ENCODE measurements at places on chromosomes 6 and 20.

- DNase-seq: no peak
These were observed 33.1 kb upstream of the LCA5 start for GRCh38 chr6:79570129-79571029.

- DNase-seq: no peak
These were observed 553.5 kb downstream of the HACE1 start for GRCh38 chr6:104306211-104306610.

DNA sequence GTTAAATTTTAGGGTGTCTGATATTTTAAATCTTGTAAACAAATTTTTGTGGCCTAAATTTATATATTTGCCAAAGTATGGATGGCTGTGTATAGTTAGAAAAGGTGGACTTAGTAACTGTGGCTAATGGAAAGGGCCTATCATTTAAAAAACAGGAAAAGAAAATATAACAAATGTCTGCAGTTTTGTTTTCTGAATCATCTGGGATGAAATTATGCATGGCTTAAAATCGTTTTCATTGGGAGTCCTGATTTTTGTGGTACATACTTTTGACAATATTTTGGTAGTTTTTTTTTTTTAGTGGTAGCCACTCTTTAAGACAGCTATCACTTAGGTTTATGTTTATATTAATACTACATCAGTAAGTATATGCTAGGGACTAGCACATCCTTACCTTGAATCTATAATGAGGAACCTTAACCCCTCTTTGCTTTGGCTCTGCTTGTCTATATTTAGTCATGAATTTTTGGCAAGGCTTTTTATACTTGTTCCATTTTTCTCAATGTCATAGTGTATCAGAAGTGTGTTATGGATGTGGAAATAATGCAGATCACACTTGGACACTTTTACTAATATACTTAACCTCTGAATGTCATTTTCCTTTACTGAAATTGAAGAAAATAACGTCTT lies 5.6 kb downstream of the ARID1B start:
- DNase-seq: no peak

DNA sequence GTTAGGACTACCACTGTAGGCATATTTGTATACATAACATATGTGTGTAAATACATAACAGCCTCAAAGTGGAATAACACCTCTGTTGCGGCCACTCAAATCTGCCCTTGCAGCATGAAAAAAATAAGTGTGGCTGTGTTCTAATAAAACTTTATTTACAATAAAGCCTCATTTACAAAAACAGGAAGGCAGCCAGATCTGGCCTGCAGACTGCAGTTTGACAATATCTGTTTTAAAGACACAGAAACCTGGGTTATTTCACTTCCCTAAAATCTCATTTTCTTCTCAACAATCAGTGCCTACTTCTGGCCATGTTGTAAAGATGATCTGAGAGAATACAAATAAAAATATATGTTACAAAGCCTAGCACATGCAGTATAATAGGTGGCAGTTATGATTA lies 53.9 kb upstream of the SCML4 start:
- no peak for DNase-seq

DNA sequence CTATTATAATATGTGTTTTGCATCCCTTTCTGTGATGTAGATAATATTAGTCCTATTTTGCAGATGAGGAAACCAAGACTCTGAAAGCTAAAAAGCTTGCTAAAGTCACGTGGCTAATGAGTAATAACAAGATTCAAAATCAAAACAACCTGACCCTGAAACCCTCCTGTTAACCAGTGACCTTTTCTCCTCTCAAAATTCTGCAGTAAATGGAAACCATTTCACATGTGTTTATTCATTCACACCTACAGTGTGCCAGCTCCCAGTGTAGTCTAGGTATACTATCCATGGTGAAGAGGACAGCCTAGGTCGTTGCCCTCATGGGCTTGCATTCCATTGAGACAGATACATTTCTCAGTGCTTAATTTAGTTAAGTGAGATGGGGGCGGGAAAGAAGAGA lies 30.6 kb upstream of the PHACTR2 start:
- DNase-seq: no peak

DNA sequence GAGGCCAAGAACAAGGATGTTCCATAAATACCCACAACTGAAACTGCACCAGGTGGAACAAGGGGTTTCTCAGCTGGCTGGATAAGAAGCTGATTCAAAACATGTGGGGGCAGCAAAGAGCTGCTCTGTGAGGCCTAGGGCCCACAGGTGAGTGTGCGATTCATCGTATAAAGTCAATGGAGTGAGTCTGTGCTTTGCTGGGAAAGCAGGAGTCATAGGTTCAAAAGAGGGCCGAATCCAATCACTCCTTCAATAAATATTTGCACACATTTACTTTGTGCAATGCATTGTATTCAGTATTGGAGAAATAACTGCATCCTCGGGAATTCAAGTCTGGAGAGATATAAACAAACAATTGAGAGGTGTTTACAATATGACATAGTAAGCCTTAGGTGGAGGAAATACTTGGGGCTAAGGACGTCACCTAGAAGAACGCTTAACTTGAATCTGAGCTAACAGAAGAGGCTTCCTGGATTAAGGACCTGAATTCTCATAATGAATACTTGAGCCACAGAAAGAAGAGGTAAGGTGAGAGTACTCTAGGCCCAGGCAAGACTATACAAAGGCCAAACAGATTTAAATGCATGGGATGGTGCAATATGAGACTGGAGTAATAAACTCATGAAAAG lies 83.7 kb upstream of the TMEM30A start:
- DNase-seq: peak; percentile 41

- no peak for DNase-seq
These were observed 1.6 kb downstream of the FOXP4 start for GRCh38 chr6:41547799-41548097.

GRCh38 chr6:37029249-37029971 lies 24.0 kb downstream of the FGD2 start:
- DNase-seq: peak; percentile 51

DNA sequence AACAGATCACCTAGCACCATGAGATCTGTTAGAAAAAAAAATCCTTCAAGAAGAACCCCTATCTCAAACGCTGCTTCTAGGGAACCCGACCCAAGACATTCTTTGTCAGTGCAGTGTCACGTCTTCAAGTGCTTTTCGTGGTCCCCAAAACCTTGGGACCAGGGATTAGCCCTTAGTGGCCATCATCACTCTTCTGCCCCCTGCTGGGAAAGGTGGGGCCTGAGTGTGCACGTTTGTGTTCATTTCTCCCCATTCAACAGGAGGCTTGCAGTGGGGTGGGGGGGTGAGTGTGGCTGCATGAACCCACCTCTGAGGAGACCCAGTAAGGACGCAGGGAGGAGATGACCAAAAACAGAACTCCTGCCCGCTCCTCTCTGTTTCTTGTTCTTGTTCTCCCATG lies 218.2 kb upstream of the RNF24 start:
- DNase-seq: no peak

- no peak for DNase-seq
These were observed 27.8 kb downstream of the CHRNA4 start for GRCh38 chr20:63333241-63333836.

GRCh38 chr6:136969930-136970329 lies 47.8 kb downstream of the SLC35D3 start:
- no peak for DNase-seq

DNA sequence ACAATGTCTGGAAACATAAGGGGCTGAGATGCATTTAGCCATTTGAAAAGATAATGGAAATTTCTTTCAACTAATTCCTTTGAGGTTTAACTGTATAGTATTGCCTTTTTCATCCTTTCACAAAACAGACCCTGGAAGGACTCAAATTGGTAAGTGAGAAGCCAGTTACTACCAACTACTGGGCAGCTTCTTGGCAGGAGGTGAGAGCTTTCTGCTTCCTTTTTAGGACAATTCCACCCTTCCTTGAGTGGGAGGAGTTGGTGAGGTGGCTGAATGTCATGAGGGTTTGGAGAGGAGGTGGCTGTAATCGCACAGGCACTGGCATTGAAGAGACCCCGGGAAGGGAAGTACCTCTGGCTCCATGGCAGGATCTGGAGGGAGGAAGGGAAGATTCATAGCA lies 341.1 kb downstream of the NRN1 start:
- DNase-seq: no peak

GRCh38 chr6:81612136-81612535 lies 140.3 kb downstream of the TENT5A start:
- no peak for DNase-seq

DNA sequence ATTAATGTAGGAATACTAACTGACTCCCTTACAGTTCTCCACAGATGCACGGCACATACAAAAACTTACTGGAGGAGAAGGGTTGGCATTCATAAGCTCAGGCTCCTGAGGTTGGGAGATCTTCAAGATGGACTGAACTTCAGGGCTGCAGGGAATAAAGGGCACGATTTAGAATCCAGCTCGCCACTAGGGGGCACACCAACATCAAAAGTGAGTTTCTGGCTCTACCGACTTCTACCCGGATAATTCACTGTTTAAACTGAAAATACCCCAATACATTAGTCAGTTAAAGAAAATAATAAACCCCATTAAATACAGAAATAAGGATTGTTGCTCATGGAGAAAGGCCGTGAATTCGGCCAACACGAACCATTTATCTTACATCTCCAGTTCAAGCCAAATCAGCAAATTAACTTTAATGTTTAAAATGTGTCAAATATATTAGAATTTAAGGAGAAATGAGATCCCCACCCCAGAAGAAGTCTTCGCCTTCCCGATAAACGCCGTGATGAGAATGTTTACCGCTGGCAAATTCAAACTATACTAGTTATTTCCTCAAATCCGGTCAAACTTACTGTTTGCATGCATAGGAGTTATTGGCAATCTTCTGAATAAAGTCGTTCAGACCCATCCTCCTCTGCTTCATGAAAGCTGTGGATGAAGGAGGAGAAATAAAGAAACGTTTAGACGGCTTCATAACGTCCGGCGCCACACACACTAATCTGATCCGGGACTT lies 121.7 kb upstream of the SLC2A12 start:
- peak; percentile 91 for DNase-seq

- no peak for DNase-seq
These were observed 51.9 kb downstream of the RNF217 start for GRCh38 chr6:125013938-125014660.

Data from HAP-1 (cell line).